ENCODE measurements at places on chromosomes 2 and 18. TPM values are rescaled to one million over a fixed set of nuclear protein-coding genes. Genes with fewer than 3 reads are reported as not detected.

DNA sequence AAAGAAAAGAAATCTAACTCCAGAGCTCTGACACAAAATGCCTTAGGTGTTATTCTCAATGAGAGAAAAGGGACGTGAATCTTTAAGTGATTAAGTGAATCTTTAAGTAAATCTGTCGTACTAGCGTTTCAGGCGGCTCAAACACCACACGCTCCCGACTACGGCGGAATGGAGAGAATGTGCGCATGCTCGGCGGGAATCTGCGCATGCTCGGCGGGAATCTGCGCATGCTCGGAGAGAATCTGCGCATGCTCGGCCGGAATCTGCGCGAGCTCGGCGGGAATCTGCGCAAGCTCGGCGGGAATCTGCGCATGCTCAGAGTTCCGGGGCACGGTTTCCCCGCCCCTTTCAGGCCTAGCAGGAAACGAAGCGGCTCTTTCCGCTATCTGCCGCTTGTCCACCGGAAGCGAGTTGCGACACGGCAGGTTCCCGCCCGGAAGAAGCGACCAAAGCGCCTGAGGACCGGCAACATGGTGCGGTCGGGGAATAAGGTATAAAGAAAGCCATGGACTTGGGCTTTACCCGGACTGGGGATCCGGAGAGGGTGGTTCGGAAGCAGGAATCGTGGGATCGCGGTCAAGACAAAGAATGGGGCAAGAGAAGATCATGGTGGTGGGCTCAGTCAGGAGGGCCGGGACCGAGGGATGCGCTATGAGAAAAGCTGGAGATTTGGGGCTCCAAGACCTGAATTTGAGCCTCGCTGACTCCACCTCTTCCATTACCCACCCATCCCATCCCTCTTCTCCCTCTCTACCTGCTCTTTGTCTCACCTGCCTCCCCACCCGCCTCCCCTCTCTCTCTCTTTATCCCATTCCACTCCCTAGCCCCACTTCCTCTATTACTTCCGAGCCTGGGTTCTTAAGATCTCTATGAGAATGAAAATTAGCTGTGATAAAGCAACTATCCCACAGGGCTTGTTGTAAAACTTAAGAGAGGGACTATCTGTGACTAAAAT is at the start of gene XRCC5:
Gene XRCC5, plus strand, starts transcription at position 382 of the 955 bp plus-strand sequence. Its CDS starts 89 bp downstream, at position 471.
- H3K4me3 ChIP-seq, result peak within 1 kb of the TSS; percentile 74
- DNase-seq, result peak; percentile 97
- H3K4me1 ChIP-seq, result peaks cover 2% of the 10 kb centered on the region
- peak within 1 kb of the TSS; percentile 71 for H3K27ac ChIP-seq
- no peaks in the 10 kb centered on the region for H3K27me3 ChIP-seq
- peaks cover 2% of the 10 kb centered on the region for H3K36me3 ChIP-seq

Gene SDC1
- total RNA-seq, result 0.66 TPM

GRCh38 chr2:45825001-45825651 is 173.7 kb downstream of the PRKCE start:
- no peaks in the 10 kb centered on the region for H3K36me3 ChIP-seq
- H3K4me1 ChIP-seq, result peaks cover 5% of the 10 kb centered on the region
- H3K4me3 ChIP-seq, result no peak overlapping the region
- H3K27ac ChIP-seq, result no peak overlapping the region

DNA sequence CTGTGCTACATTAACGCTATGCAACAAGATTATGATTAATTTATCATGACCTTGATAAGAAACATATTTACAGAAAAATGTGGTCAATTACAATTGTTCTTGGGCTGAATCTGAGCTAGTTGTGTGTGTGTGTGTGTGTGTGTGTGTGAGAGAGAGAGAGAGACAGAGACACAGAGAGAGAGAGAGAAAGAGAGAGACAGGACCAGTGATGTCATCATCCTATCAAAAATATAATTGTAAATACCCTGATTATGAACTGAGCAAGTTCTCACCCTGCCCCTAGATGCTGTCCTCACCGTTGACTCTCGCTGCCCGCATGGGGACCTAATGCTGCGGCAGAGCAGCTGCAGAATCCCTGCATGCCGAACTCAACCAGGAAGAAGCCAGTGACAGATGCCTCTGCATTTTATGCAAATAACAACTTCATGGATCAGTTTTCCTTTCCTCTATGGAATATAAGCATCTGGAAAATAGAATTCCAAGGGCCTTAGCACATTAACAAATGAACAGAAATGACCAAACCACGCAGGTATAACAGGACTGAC is 512.5 kb downstream of the PLCL1 start:
- no peak overlapping the region for H3K4me3 ChIP-seq
- no peak overlapping the region for H3K27ac ChIP-seq
- H3K36me3 ChIP-seq, result no peaks in the 10 kb centered on the region

- H3K4me1 ChIP-seq, result no peaks in the 10 kb centered on the region
- H3K27ac ChIP-seq, result no peak overlapping the region
- no peak overlapping the region for H3K4me3 ChIP-seq
- H3K36me3 ChIP-seq, result no peaks in the 10 kb centered on the region
- H3K27me3 ChIP-seq, result no peaks in the 10 kb centered on the region
- DNase-seq, result no peak
Observed at GRCh38 chr2:128597121-128597762, 278.6 kb upstream of the HS6ST1 start.

Gene APOB
- 5.9 TPM for total RNA-seq

GRCh38 chr18:71168557-71169145 is 879.8 kb downstream of the SOCS6 start:
- no peak for DNase-seq
- H3K36me3 ChIP-seq, result no peaks in the 10 kb centered on the region
- H3K4me3 ChIP-seq, result no peak overlapping the region
- no peaks in the 10 kb centered on the region for H3K4me1 ChIP-seq
- H3K27ac ChIP-seq, result no peak overlapping the region

- H3K27ac ChIP-seq, result no peak overlapping the region
- H3K4me1 ChIP-seq, result no peaks in the 10 kb centered on the region
- no peak overlapping the region for H3K4me3 ChIP-seq
- H3K36me3 ChIP-seq, result no peaks in the 10 kb centered on the region
- H3K27me3 ChIP-seq, result no peaks in the 10 kb centered on the region
Observed at GRCh38 chr2:18046558-18047212, 168.2 kb downstream of the KCNS3 start.

DNA sequence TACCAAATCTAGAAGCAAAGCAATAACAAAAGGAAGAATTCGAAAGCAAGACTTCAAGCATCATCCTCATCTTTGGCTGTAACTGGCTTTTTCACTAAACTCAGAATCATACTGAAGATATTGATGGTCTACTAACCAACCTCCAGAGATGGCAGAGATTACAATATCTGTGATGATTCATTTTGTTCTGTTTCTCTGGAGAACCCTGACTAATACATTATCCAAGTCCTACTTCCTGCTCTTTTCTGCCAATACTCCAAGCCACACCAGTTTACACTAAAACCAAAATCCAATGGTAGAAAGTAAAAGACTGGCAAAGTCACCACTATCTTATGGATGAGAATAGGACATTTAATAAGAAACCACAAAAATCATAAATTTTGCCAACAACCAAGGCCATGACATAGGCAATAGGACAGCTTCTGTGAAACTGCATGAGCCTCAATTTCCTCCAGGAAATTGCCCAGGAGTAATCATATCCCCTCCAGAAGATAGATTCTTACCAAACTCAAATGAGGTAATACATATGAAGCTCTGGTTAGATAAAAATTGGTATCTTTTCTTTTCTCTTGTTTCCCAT is 159.8 kb downstream of the METTL4 start:
- no peaks in the 10 kb centered on the region for H3K27me3 ChIP-seq
- H3K36me3 ChIP-seq, result no peaks in the 10 kb centered on the region
- H3K27ac ChIP-seq, result no peak overlapping the region
- no peaks in the 10 kb centered on the region for H3K4me1 ChIP-seq

GRCh38 chr2:136173126-136173525 is 55.2 kb upstream of the CXCR4 start:
- H3K27ac ChIP-seq, result no peak overlapping the region
- no peak overlapping the region for H3K4me3 ChIP-seq
- no peak for DNase-seq
- no peaks in the 10 kb centered on the region for H3K36me3 ChIP-seq

Gene MROH2A
- not detected for total RNA-seq

Gene GCKR
- total RNA-seq, result 0.69 TPM

DNA sequence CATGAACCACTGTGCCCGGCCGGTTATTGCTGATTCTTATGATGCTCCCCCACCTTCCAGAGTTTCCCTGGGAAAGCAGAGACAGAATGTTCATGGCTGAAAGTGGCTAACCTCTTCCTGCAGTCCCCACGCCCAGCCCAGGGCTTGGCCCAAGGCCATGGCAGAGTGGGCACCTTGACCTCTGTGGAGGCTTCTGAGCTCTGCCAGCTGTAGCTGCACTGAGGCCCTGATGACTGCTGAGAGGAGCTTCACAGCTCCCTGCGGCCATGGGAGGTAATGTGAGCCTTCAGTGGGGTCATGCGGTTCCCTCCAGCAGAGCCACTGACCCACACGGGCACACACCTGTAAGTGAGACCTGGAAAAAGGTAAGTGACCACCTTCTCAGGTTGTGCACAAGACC is 13.3 kb downstream of the EFHD1 start:
- no peaks in the 10 kb centered on the region for H3K4me1 ChIP-seq
- H3K4me3 ChIP-seq, result no peak overlapping the region
- no peaks in the 10 kb centered on the region for H3K36me3 ChIP-seq

- H3K36me3 ChIP-seq, result no peaks in the 10 kb centered on the region
- no peaks in the 10 kb centered on the region for H3K27me3 ChIP-seq
- no peaks in the 10 kb centered on the region for H3K4me1 ChIP-seq
- no peak overlapping the region for H3K4me3 ChIP-seq
- no peak for DNase-seq
Observed at GRCh38 chr2:169933124-169933711, 106.0 kb downstream of the UBR3 start.

- H3K4me3 ChIP-seq, result no peak overlapping the region
- no peak overlapping the region for H3K27ac ChIP-seq
- H3K27me3 ChIP-seq, result no peaks in the 10 kb centered on the region
Observed at GRCh38 chr2:172552547-172553291, 3.2 kb upstream of the PDK1 start.

Gene SMYD1
- total RNA-seq, result not detected

Gene ECEL1
- 7.2 TPM for total RNA-seq

- no peak overlapping the region for H3K4me3 ChIP-seq
- no peaks in the 10 kb centered on the region for H3K27me3 ChIP-seq
- DNase-seq, result no peak
- H3K4me1 ChIP-seq, result no peaks in the 10 kb centered on the region
- H3K36me3 ChIP-seq, result no peaks in the 10 kb centered on the region
Observed at GRCh38 chr2:2542316-2542715, 211.2 kb upstream of the MYT1L start.

Gene MORN2
- total RNA-seq, result 7.9 TPM

- no peak overlapping the region for H3K27ac ChIP-seq
- H3K4me3 ChIP-seq, result no peak overlapping the region
- no peaks in the 10 kb centered on the region for H3K27me3 ChIP-seq
- DNase-seq, result no peak
- H3K4me1 ChIP-seq, result no peaks in the 10 kb centered on the region
Observed at GRCh38 chr2:69231612-69232277, 155.3 kb downstream of the GFPT1 start.

Gene GPD2
- 31.3 TPM for total RNA-seq

- H3K4me3 ChIP-seq, result no peak overlapping the region
- no peaks in the 10 kb centered on the region for H3K27me3 ChIP-seq
- no peaks in the 10 kb centered on the region for H3K4me1 ChIP-seq
Observed at GRCh38 chr2:136308611-136309010, 190.7 kb upstream of the CXCR4 start.

- no peak overlapping the region for H3K27ac ChIP-seq
- peak; percentile 80 for DNase-seq
- no peak overlapping the region for H3K4me3 ChIP-seq
- no peaks in the 10 kb centered on the region for H3K4me1 ChIP-seq
- no peaks in the 10 kb centered on the region for H3K27me3 ChIP-seq
Observed at GRCh38 chr2:9739531-9739964, 103.7 kb upstream of the TAF1B start.

Gene OSR1
- 79.1 TPM for total RNA-seq

Gene SLC30A3
- total RNA-seq, result 1.8 TPM

DNA sequence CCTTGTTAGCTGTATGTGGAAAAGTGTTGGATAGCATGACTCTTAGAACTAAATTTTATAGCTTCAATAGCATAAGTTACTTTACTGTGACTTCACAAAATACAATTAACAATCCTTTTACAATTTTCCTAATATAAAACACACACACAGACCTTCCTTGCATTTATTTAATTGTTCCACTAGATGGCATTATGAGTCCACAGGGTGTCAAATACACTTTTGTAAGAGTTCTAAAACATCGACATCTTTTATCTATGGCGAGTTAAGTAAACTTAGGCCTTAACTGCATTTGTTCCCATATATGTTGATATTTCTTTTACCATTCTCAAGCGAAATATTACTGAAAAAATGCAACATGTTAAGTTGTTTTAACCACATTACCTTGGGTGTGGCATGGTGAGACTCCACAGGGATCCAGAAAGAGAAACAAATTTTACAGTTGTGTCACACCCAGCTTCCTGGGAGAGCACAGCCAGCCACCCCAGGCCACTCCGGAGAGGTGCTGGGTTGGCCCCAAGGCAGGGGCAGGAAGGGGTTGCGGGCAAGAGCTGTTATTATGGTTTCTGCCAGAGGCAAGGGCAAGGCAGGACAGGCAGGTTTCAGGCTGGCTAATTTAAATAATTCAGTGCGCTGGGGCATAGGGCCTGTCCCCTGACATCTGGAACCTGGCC is 312.4 kb upstream of the MC4R start:
- H3K4me1 ChIP-seq, result no peaks in the 10 kb centered on the region
- H3K27me3 ChIP-seq, result no peaks in the 10 kb centered on the region
- no peak overlapping the region for H3K27ac ChIP-seq
- no peaks in the 10 kb centered on the region for H3K36me3 ChIP-seq
- DNase-seq, result no peak

Gene SLC5A7
- not detected for total RNA-seq

DNA sequence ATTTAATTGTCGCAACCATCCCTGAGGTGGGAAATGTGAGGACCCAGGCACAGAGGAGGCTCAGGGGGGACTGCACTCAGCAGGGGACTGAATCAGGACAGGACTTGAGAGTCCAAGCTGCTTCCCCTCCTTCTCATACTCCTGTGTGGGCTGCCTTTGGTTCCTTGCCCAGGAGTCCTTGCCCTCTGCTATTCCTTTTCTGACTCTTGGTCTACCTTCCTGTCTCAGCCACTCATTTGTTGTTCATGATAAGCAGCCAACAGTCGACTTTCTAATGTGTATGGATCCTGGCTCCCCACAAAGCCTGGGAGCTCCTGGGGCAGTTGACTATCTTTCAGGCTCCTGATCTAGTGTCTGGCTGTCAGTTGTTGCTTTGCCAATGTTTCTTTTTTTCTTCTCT is 28.3 kb downstream of the GATA6 start:
- H3K27ac ChIP-seq, result peak overlapping the region; percentile 33
- H3K4me1 ChIP-seq, result peaks cover 7% of the 10 kb centered on the region
- no peaks in the 10 kb centered on the region for H3K36me3 ChIP-seq
- no peaks in the 10 kb centered on the region for H3K27me3 ChIP-seq
- H3K4me3 ChIP-seq, result no peak overlapping the region

- H3K27ac ChIP-seq, result no peak overlapping the region
- no peaks in the 10 kb centered on the region for H3K36me3 ChIP-seq
- H3K4me1 ChIP-seq, result peaks cover 3% of the 10 kb centered on the region
- DNase-seq, result no peak
- H3K27me3 ChIP-seq, result no peaks in the 10 kb centered on the region
Observed at GRCh38 chr2:61426267-61426897, 44.5 kb downstream of the USP34 start.

Data from aorta (tissue), 5 donors.